HT-29 (cell line): ENCODE measurements at places on chromosomes 13 and 19.

- no peak for DNase-seq
Measured at GRCh38 chr19:35009424-35010415, 9.6 kb downstream of the GRAMD1A start.

GRCh38 chr19:3293560-3293959 lies 69.1 kb downstream of the CELF5 start:
- DNase-seq: no peak

DNA sequence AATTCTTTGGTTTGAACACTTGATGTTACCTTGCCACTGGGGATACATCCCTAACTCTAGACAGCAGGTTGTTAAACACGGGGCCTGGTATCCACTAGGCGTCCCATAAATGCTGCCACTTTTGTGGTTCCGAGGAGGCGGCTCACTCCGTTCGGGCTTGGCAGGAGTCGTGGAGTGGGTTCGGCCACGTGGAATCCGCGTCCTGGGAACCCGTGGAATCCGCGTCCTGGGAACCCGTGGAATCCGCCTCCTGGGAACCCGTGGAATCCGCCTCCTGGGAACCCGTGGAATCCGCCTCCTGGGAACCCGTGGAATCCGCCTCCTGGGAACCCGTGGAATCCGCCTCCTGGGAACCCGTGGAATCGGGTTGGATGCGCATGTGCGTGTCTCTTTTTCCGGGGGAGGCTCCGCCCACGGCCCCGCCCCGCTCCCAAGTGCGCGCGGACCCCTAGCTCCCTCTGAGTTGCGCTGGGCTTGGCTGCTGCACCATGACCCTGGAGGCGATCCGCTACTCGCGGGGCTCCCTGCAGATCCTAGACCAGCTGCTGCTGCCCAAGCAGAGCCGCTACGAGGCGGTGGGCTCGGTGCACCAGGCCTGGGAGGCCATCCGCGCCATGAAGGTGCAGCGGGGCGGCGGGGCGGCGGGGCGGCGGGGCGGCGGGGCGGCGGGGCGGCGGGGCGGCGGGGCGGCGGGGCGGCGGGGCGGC lies at the start of gene MRI1:
MRI1 (plus strand) TSS at position 422 of the 707 bp plus-strand sequence; CDS start at position 489, 67 bp downstream.
- DNase-seq: no peak

- no peak for DNase-seq
Measured at GRCh38 chr13:43934273-43934672, 54.6 kb downstream of the LACC1 start.

DNA sequence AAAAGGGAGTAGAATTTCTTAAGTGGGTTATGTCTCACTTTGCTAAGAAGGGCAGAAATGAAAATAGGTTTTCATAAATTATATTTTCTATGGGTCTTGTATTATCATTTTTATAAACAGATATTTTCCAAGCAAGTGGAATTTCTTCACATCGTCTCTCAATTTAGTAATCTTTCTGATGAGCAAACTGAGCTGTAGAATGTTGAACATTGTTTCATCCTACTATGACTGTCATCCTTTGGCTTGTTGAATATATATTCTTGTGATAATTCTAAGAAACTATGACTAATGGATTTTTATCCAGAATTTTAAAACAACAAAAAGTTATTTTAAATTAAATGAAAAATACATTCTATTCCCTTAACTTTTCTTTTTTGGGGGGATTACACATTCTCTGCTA lies 313.8 kb downstream of the ENOX1 start:
- DNase-seq: no peak

GRCh38 chr13:44626176-44626575 lies 50.0 kb upstream of the TSC22D1 start:
- DNase-seq: no peak

DNA sequence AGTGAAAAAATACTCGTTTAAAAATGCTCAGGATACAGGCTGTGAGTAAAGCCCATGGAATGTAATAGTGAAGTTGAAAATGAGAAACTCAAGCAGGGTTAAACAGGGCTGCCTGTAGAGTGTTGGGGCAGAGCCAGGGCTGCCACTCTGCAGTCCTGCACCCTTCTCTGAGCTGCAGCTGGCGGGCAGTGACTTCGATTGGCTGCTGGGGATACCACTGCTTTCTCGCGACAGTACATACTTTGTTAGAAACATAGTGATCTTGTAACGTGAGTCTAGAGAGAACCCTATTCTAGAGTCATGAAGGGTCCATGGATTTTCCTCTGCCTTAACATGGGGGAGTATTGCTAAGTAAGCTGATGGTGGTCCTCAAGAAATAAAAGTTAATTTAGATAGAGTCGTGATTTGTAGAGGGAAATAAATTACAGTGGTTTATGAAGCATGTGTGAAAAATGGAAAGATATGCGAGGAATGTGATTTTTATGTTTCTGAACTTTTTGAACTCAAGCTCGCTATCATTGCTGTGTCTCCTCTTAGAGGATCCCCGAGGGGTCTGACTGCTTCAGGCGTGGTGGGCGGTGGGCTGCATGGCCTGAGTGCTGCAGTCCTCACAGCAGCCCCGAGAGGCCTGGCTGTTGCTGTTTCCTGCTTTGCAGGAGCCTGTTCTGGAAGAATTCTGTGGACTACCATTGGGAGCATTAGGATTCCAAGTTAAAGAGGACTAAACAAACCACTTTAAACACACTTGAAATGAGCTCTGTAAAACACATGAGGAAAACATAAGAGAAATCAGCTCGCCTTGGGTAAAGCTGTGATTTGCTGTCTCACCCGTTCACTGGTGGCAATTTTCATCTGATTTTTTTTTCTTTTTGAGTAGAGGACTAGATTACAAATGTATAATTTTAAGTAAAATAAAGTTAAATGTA lies 95.7 kb downstream of the ARHGEF7 start:
- DNase-seq: no peak
